Esophagus muscularis mucosa (tissue), 4 donors: ENCODE measurements at places on chromosomes 5 and 9.

GRCh38 chr9:93480728-93481324 is 27.4 kb upstream of the FAM120AOS start:
- peak; percentile 34 for DNase-seq

- no peak for DNase-seq
Measured at GRCh38 chr9:82490019-82490499, 501.5 kb downstream of the SPATA31D1 start.

DNA sequence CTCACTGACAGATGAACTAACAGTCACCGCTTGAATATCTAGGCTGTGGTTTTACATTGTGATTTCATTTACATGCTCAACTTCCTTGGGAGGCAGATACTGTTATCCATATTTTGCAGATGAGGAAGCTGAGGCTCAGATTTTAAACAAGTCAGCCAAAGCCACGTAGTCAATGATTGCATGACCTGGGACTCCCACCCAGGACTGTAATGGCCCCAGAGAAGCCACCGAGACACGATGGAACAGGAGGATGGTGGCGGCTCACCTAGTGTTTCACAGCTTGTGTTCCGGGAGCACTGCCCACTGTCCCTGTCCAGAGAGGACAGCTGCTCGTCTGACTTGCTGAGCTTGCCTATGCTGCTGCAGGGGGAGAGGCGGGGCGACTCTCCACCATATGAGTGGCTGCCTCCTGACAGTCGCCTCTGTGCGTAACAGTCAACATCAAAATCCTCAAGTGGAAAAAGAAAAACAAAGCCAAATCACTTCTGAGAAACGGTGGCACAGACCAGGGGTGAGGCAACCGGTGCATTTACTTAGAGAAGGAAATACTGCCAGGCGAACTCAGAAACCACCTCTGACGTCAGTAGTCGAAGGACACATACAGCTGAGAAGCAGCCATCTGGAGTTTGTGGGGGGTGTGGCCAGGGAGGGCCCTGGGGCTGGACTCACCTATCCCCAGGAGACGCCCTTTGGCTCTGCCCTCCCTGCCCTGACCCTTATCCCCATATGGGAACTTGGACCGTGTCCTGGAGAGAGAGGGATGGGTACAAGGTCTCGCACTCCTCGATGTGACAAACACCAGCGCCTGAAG is 82.5 kb downstream of the PRRT1B start:
- DNase-seq = no peak

- DNase-seq = no peak
Measured at GRCh38 chr9:74887041-74887980, at the start of gene TRPM6. Gene TRPM6, minus strand, starts transcription at chr9:74887921. Its CDS starts 65 bp downstream, at chr9:74887856.

- no peak for DNase-seq
Measured at GRCh38 chr5:112576298-112576925, 157.3 kb upstream of the EPB41L4A start.
